ENCODE measurements at places on chromosomes 7 and 10.

DNA sequence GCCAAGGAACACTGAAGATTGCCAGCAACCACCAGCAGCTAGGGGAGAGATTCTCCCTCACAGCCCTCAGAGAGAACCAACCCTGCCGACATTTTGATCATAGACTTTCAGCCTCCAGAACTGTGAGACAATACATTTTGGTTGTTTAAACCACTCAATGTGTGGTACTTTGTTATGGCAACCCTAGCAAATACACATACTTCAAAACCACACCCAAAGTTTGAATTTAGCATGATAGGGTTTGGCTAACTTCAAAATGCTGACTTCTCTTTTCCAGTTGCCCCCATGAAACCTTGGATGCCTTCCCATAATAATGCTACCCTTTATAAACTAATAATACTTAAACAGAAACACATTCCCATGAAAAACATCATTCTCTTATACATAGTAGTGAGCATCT lies 149.8 kb downstream of the DGKI start:
- DNase-seq, result no peak

GRCh38 chr10:64558094-64558835 lies 1037.1 kb downstream of the REEP3 start:
- DNase-seq, result no peak

DNA sequence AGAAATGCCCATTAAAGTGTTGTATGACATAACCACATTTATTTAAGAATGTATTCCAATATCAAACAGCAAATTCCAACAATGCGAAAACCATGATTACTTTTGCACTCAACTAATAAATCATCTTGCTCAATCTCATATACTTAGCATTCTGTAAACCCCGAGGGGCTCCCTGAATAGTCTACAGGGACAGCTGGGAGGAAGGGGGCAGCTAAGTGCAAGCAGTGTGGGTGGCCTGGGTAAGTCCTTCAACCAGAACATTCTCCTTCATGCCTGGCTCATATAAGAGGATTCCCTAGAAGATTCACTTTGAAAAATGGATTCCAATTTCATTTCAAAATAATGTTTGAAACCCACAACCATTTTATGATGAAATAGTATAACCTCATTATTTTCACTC lies 355.5 kb downstream of the CDC14C start:
- DNase-seq, result no peak

DNA sequence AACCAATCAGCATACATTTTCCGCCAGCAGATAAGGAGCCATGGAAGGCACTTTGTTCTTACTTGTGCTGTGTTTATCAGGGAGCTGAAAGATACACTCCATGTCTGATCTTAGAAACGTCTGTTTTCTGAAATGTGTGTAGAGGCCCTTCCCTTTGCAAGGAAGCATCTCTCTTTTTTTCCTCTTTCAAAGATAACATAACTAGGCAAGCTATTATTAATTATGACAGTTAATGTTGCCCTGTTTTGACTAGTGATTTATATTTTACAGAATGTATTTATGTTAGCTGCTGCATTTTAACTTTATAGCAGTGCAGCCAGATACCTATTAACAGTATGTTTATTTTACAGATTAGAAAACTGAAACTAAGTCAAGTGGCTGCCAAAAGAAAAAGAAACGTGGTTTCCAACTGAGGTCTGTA lies 683.2 kb upstream of the IGFBP3 start:
- no peak for DNase-seq

GRCh38 chr7:134571101-134571500 lies 22.2 kb downstream of the AKR1B15 start:
- DNase-seq, result no peak

GRCh38 chr10:6409971-6410643 lies 170.0 kb downstream of the PRKCQ start:
- peak; percentile 36 for DNase-seq

DNA sequence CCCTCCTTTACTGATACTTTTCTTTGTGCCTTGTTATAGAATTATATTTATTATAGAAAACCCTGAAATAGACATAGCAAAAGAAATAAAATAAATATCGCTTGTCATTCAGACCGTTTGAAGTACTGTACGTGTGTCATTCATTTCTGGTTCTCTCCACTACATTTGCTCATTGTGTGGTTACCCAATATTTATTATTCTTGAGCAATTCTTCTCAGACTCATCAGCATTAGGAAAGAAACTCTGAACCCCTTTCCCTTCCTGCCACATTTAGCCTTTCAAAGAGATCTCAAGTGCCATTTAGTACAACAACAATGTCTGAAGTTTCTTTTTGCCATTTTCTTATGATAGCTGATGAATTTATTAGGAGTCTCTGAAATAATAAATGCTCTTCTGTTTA lies 154.1 kb downstream of the KIAA1217 start:
- DNase-seq, result no peak

GRCh38 chr10:48656914-48657305 lies 27.8 kb upstream of the WDFY4 start:
- DNase-seq, result no peak

GRCh38 chr7:98400542-98401340 lies at the start of gene BAIAP2L1:
TSS of gene BAIAP2L1 (minus strand) at chr7:98401090. CDS start at chr7:98400852, 238 bp downstream.
- peak; percentile 65 for DNase-seq

DNA sequence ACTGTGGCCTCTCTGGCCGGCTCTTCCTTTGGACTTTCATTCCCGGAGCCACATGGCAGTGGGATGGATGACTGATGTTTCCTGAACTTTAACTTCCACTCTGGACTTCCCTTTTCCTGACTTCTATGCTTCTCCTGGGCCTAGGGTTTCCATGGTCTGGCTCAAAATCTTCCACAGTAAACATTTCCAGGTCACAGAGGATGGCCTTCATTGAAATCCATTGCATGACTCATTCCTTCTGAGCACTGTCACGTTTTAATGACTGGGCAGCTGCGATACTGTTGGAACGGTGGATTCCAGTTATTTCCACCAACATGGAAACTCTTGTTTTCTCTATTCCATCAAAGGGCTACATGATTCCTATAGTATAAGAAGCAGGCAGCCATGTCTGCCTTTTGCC lies 24.4 kb upstream of the ZNF273 start:
- DNase-seq, result no peak
